Osteocyte (in vitro differentiated cells): ENCODE measurements at places on chromosomes 4 and X.

- DNase-seq: no peak
Measured at GRCh38 chr4:98583265-98583664, 75.1 kb downstream of the TSPAN5 start.

DNA sequence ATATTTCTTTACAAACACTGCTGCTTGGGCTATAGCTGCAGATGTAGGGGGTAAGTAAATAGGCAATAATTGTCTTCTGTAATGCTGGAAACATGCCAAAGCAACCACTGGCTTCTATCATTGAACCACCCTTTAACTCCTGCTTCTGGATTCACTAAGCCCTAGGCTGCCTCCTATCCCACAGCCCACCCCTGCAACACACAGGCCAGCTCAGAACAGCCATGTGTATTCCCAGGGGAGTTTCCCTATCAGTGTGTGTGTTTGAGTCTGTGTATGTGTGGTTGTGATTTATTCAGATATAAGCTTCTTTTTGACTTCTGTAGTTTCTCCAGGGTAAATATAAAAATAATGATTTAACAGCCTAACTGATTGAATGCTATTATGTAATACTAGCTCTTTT is 291.3 kb downstream of the PCDH10 start:
- no peak for DNase-seq

DNA sequence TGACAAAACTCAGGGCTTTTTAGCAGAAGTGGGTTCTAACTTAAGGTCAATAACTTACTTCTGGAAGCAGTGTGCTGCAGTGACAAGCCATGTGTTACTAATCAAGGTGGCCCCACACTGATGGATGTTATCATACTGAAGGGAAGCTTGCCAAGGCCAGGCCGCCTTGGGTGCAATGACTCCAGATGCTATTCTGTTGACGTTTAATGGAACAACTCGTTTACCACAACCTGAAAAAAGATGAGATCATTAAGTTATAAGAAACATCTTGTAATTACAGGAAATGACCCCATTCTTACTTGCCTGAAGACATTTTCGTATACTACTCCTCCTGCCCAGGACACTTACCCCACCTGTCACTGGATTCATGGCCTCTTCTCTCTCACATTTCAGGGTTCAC is 38.9 kb upstream of the TMPRSS11D start:
- DNase-seq: no peak

GRCh38 chrX:40331762-40332161 is 234.0 kb upstream of the BCOR start:
- no peak for DNase-seq

DNA sequence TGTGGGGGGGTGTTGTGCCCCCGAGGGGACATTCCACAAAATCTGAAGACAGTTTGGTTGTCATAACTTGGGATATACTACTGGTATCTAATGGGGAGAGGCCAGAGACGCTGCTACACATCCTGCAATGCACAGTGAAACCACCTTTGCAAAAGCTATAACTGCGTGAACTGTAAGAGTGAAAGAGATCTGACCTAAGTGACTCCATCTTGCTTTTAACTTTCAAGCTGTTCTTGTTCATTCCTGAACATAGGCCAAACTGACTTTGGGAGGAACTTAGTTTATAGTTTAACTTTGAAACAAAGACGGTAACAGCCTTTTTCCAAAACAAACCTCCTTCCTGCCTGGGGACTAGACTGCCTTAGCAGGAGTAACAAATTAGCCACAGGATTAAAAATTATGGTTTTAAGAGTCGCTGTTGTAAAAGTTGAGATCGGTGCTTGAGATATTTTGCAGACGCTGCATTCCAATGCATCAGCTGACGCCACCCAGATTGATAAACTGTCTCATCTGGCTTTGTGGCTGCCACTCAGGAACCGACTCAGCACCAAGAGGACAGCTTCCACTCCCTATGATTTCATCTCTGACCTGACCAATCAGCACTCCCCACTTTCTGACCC is 70.9 kb downstream of the ATXN3L start:
- no peak for DNase-seq

GRCh38 chrX:1389993-1390285 is 2.0 kb downstream of the SLC25A6 start:
- no peak for DNase-seq

- DNase-seq: no peak
Measured at GRCh38 chrX:17597327-17597726, 140.0 kb upstream of the SCML1 start.

GRCh38 chr4:121150486-121150885 is 13.6 kb downstream of the TNIP3 start:
- DNase-seq: no peak

GRCh38 chr4:108690738-108691137 is 40.3 kb downstream of the OSTC start:
- no peak for DNase-seq

GRCh38 chr4:117941611-117942010 is 92.7 kb upstream of the NDST3 start:
- DNase-seq: no peak

- DNase-seq: no peak
Measured at GRCh38 chrX:87064502-87064901, 453.1 kb upstream of the KLHL4 start.

- DNase-seq: no peak
Measured at GRCh38 chr4:46385946-46386345, 4.0 kb downstream of the GABRA2 start.

DNA sequence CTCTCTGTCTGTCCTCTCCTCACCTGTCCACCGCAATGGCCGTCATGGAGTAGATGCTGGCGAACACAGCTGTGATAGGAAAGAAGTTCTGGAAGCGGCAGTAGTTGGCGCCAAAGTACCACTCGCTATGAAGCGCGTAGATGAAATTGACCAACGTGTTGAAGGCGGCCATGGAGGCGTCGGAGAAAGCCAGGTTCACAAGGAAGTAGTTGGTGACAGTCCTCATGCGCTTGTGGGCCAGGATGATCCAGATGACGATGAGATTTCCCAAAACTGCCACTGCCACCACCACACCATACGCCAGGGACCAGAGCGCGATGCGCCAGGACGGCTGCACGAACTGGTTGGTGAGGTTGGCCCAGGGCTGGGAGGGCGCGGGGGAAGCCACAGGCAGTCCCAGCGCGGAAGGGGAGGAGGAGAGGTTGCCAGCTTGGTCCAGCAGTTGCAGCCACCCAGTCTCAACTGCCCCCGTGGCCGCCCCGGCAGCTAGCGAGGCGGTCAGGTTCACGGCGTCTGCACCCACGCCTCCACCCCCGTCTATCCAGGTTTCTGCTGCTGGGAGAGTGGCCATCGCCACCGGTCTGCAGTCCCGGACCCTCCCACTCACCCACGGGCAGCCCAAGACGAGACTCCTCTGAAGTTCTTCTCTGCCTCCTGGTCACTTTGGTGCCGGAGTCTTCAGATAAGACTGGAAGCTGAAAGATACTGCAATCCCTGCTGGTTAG is 518 bp downstream of the TACR3 start:
- DNase-seq: peak; percentile 76

DNA sequence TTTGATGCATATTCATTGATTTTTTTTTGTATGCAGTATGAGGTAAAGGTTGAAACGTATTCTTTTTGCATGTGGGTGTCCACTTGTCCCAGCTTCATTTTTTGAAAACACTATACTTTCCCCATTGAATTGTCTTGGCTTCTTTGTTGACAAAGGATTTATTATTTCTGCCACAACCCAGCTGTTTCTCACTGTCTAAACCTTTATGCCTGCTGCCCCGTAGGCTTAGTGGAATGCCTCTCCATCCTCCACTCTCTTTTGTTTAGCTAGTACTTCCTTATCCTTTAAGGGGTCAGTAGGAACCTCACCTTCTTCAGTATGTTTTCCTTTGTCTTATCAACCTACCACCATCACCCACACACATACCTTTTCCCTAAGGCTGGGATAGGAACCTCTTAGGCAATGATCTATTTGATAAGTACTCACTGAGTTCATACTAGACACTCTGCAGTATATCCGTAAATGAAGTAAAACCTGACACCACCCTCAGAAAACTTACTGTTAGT is 8.5 kb downstream of the FMR1 start:
- DNase-seq: no peak

DNA sequence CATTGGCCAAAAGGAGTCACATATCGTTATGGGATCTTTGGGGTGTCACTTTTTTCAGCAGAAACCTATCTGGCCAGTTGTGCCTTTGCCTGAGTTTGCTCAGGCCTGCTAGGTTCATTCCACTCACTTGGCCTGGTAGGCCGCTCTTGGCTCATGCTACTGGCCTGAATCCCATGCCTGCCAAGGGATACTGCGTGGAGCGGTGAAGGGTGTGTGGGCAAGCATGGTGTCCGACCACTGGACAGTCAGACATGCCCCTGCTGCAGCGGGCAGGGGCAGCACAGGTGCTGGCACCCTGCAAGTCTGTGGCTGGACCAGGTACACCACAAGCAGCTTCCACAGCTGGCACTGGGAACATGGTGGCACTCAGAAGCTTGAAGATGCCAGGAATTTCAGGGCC is 11.3 kb upstream of the PPM1K start:
- DNase-seq: no peak

- DNase-seq: no peak
Measured at GRCh38 chrX:119252716-119253115, 16.6 kb downstream of the PGRMC1 start.

- no peak for DNase-seq
Measured at GRCh38 chr4:144336633-144337032, 196.1 kb upstream of the GYPA start.

DNA sequence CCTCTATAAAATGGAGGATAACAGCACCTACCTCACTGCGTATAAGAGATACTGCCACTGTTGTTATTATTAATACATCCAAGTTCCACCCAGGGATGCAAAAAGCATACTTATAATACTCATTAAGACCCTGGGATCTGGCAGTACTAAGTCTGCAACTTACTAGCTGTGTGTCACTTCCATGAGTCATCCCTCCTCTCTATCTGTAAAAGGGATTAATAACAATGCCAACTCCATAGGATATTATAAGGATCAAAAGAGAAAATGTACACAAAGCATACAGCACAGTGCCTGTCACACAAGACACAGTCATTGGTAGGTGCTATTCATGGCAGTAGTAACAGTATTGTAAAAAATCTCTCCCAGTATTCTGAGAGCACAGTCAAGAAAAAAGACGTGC is 216.7 kb downstream of the HS6ST2 start:
- DNase-seq: no peak

DNA sequence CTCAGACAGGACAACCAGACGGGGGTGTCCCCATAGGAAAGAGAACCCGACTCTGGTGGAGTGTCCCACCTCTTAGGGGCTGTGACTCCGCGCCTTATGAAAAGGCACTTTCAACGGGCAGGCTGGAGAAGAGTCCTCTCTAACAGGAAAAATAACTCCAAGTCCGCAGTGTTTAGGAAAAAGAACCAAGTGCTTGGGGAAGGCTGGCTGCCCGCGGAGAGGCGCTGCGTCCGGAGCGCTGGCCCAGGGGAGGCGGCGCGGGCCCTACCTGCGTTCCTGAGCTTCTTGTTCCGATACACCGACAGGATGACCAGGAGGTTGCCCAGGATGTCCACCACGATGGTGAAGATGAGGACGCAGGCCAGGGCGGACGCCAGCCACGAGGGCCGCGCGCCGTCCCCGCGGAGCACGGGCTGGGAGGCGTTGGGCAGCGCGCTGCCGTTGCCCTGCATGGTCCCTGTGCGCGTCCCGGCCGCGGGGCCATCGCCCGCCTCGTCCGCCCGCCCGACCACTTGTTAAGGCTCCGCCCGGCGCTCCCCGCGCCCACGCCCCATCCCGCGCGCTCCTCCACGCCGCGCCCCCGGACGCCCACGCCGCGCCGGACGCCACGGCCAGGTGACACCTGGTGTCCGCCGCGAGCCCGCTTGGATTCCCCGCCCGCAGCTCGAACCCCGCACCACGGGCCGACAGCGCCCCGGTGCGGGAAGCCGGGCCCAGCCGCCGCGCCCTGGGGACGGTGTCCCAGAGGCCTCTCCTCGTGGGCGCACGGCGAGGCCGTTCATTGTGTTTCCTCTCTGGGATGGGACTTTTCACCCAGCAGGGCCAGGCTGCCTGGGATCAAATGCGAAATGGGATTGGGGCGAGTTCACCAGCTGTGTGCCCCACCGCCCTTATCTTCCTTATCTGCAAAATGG is at the start of gene MTNR1A:
Gene MTNR1A (minus strand): TSS at position 654 of the 914 bp plus-strand sequence. CDS start 202 bp downstream, at position 452.
- DNase-seq: peak; percentile 83

DNA sequence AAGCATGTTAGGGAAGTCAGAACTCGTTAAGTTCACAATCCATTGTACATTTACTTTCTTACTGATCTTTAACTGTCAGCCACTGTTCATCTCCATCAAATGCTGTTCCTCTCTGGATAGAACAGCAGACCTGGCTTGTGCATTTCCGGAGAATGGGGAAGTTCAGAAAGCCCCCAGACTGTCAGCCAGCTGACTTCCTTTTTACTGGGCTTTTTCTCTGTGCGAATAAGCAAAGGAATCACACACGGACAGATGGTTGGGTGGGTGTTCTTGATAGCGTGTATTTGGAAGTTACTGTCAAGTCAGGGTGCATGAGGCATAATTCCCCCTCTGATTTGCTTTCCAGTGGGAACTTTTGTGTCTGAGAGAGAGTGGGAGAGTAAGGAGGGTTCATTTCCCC is 56.8 kb downstream of the TSPAN7 start:
- DNase-seq: no peak

DNA sequence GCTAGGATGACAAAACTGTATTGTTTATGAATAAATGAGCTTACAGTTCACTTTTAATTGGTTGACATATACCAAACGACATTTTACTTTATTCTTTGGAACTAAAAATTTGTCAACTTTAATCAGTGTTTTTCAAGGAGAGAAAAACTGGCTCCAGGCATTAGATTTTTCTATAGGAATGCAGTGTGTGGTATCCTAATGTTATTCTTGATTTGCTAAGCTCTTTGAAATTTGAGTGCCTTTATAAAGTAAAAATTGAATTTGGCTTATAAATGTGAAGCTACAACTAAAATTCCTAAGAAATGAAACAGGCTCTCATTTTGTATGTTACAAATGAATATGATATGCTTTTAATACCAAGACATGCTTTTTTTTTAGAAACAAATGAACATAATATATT is 442.2 kb upstream of the TRAM1L1 start:
- DNase-seq: no peak

- DNase-seq: no peak
Measured at GRCh38 chrX:10484683-10485247, 135.6 kb downstream of the MID1 start.

- DNase-seq: no peak
Measured at GRCh38 chrX:150566734-150567182, 1.7 kb upstream of the MTM1 start.

DNA sequence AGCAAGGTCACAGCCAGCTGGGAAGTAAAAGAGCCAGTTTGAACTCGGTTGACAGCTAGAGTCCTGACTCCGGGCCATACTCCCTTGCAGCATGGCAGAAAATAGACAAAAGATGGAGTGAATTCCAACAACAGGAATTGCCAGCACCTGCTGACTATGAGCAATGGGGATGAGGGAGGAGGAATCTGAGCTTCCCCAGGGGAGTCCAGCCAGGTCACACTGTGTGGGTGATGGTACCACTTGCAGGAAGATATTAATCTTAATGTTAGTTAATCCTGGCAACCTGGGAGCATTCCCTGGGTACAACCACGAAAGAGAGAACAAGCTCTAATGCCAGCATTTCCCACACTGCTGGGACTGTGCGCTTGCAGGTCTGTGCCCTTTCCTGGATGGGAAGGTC is 48.1 kb upstream of the S100G start:
- DNase-seq: no peak

- no peak for DNase-seq
Measured at GRCh38 chr4:88575186-88575585, 17.1 kb upstream of the HERC3 start.
